ENCODE measurements at places on chromosomes 1 and 21.

GRCh38 chr1:207644852-207645634 lies at the start of gene CR1L:
CR1L (plus strand) TSS chr1:207645133; CDS start chr1:207645234, 101 bp downstream.
- DNase-seq = peak; percentile 68

DNA sequence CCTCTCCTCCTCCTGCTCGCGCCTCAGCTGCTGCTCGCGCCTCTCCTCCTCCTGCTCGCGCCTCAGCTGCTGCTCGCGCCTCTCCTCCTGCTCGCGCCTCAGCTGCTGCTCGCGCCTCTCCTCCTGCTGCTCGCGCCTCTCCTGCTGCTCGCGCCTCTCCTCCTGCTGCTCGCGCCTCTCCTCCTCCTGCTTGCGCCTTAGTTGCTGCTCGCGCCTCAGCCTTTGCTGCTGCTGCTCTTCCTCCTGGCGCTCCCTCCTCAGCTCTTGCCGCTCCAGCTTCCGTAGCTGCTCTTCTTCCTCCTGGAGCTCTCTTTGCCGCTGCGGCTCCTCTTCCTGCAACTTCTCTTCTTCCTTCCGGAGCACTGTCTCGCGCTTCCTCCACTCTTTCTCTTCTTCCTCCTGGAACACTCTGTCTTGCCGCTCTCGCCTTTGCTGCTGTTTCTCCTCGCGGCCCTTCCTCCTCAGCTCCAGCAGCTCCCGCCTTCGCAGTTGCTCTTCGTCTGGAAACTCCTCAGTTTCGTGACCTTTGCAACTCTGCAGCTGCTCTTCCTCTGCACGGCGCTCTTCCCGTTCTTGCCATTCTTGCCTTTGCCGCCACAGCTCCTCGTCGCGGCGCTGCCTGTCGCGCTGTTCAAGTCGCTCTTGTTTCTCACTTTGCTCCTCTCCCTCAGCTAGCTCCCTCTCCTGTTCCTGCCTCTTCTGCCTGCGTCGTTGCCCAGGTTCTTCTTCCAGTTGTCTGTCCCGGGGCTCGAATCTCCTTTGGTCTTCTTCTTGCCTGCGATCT lies 3.0 kb downstream of the TCHH start:
- DNase-seq = peak; percentile 19

DNA sequence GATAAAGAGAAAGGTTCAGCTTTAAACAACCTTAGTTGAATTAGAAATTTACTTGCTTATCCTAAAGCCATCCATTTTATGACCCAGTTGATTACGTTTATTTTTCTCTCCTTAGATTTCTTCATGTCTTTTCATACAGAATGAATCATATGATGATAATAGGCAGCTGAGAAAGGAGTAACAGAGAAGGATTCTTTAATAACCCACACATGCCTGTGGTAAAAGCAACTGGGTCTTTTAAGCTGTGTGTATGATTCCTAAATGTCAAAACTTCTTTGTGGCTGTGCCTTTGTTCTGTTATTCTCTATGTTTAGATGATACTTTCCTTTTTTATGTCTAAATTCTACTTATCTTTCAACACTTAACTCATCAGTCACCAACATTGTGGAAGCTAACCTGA lies 626.5 kb downstream of the NCAM2 start:
- DNase-seq = no peak

DNA sequence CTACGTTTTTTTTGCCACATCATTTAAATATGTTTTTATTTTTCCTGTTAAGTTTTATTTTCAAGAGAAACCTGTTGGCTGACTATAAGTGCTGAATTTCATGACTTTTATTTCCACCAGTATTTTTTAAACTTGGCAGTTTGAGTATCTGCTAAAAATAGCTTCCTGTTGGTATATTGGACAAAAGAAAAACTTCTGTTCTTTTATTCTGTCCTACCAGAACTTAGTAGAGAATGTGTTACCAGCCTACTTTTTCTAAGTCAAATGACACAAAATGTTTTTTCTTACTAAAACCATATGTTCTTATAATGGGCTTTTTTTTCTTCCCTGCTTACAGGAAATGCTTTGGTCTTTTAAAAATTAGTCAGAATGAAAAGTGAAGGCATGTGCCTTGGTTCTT lies 7.6 kb downstream of the DR1 start:
- DNase-seq = peak; percentile 27

DNA sequence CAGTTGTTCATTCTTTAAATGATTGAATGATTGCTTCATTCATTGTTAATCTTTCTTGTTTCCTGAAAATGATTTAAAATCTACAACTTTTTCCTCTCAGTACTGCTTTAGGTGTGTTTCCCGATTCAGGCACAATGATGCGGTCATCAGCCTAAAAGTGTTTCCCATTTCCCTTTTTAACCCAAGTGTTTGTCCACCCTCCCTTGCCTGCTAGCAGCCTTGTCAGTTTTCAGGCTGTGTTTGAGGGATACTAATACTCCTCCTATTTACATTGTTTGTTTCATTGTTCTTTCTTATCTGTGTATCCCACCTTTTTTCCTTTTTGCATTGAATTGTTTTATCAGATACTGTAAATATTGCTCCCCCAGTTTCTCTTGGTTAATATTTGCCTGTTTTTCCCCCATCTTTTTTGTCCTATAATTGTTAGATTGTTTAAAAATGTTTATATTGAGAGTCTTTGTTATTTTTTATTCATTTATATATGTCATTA lies 131.1 kb downstream of the KIAA0319L start:
- no peak for DNase-seq

- DNase-seq = no peak
Observed at GRCh38 chr1:86706018-86706635, 1.8 kb downstream of the SH3GLB1 start.

DNA sequence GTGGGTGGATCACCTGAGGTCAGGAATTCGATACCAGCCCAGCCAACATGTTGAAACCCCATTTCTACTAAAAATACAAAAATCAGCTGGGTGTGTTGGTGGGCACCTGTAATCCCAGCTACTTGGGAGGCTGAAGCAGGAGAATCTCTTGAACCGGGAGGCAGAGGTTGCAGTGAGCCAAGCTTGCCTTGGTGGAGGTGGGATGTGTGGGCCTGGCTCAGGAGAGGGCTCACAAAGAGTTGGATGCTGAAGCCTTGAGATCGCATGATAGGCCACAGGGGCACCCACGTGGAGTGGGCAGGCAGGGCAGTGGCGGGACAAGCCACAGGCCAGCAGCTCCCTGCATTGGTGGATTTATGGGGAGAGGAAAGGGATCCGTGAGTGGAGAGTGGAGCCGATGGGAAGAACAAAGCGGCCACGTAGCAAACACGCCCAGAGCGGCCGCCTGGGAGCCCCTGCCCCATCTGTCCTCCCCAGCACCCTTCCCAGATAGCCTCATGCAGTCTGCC lies 4.4 kb downstream of the THAP3 start:
- DNase-seq = no peak

DNA sequence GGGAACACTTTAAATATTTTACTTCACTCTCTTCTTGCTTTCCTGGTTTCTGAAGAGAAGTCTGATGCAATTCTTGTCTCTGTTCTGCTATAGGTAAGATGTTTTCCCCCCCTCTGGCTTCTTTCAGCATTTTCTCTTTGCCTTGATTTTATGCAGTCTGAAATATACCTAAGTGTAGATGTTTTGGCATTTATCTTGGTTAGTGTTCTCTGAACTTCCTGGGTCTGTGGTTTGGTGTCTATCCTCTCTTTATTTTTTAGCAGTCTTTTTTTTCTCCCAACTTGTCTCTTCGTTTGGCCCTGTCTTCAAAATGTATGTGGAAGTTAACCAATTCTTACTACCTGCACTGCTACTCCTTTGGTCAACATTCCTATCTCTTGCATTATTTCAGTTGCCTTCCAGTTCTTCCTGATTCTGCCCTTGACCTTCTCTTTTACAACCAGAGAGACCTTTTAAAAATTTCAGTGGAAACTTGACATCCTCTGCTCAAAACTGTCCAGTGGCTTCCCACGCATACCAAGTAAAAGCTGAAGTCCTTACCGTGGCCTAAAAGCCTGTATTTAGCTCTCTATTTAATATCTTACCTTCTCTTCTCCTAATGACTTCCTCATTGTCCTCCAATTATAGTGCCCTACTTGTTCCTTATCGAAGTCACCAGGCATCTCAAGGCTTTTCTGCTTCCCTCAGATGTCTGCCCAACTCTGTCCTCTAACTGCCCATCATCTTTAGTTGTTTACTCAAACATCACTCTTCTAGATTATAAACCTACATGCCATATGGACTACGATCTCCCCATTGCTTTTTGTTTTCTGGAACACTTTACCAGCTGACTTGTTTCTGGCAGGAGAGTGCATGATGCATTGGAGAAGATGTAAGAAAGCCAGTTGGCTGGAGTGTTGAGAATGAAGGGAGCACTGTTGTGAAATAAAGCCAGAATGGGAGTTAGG lies 40.9 kb downstream of the RAP1A start:
- no peak for DNase-seq

DNA sequence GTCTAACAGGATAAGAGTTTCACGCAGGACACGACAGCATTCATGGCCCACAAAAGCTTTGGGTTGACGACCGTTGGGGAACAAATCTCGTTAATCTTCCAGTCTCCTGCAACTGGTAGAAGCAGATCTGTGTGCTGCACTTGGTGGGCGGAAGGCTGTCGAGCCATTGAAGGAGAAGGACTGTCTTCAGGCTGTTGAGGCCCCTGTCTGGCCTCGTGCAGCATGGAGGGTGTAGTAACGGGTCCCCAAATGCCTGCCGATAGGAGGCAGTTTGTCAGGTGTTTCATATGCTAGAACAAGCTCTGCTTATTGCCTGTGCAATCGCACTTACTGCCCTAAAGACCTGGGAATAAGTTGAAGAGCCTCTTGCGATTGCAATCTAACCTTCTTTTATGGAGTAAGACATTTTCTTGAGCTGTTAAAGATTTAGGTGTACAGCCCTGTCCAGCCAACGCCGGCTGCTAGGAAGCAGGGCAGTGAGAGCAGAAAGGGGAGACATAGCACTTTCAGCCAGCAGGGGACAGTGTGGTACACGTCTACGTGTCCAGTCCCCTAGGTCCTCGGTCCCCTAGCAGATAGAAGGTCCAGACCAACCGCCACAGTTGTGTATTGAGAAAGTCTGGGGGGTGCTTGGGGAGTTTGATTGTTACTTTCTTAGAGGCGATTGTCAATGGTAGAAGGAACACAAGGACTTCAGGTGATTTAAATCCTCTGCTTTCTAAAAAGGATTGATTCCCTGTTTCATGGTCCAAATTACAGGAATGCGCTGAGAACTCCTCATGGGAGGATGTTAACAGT lies 102.3 kb upstream of the TMPRSS2 start:
- peak; percentile 16 for DNase-seq

DNA sequence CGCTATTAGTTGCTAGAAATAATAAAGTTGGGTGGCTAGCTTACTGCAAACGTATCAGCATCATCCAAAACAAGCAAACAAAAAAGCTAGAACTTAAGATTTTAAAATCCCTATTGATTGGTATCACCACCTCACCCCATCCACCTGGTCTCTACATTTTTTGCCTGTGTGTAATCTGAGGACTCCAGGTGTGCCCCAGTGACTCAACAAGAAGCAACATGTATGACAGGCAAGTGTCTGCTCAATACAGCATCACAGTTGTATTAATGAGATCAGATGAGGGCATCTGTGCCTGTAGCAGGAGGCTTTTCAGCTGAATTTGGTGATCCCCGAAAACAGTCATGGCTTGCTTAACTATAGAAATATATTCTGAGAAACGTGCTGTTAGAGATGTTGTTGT lies 14.6 kb upstream of the PAPPA2 start:
- no peak for DNase-seq

GRCh38 chr1:154860156-154860870 lies 9.8 kb downstream of the KCNN3 start:
- DNase-seq = no peak

GRCh38 chr1:181075766-181076350 lies 12.6 kb upstream of the IER5 start:
- DNase-seq = no peak

- no peak for DNase-seq
Observed at GRCh38 chr21:43031121-43031619, 44.5 kb downstream of the CBS start.

DNA sequence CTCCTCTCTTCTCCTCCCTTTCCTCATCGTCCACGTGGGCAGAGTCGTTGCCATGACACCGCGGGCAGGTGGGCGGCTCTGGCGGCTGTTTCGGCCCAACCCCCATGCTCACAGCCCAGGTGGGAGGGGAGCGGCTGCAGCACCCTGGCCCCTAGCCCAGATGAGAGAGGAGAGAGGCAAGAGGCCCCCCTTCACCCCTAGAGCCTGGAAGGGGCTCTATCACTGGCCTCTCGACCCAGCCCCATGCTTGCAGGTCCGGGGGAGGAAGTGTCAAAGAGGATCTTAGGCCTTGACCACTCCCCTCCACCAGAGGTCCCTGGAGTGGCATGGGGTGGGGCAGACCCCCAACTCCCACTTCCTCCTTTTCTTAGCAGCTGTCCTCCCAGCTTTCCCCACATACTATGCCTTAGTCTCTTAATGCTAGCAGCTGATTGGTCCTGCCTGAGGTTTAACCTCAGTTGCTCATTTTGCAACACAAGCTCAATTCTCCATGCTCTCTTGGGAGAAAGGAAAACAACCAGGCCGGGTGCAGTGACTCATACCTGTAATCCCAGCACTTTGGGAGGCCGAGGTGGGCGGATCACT lies 10.4 kb downstream of the DLGAP3 start:
- DNase-seq = no peak

DNA sequence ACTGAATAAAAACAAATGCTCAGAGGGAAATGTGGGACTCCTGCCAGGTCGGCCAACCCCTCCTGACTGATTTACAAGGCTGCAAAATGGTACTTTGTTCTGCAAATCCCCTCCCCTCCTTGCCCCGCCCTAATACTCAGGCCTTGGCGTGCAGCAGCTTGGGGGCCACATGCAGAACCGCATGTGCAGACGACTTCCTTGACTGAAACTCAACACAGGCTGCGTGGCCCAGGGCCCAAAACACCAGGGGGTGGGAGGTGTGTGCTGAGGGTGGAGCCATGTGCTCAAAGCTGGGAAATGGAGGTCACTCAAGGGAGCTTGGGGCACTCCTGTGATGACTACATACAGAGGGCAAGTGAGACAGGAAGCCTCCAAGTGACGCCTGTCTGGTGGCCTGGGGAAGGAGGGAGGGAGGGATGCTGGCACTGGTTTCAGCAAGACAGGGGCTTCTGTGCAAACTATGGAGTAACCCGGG lies 87.2 kb downstream of the MRPL37 start:
- peak; percentile 74 for DNase-seq

GRCh38 chr1:87151500-87152421 lies 176.9 kb upstream of the LMO4 start:
- DNase-seq = peak; percentile 41

- DNase-seq = peak; percentile 76
Observed at GRCh38 chr1:224644553-224645154, 28.5 kb downstream of the CNIH3 start.

DNA sequence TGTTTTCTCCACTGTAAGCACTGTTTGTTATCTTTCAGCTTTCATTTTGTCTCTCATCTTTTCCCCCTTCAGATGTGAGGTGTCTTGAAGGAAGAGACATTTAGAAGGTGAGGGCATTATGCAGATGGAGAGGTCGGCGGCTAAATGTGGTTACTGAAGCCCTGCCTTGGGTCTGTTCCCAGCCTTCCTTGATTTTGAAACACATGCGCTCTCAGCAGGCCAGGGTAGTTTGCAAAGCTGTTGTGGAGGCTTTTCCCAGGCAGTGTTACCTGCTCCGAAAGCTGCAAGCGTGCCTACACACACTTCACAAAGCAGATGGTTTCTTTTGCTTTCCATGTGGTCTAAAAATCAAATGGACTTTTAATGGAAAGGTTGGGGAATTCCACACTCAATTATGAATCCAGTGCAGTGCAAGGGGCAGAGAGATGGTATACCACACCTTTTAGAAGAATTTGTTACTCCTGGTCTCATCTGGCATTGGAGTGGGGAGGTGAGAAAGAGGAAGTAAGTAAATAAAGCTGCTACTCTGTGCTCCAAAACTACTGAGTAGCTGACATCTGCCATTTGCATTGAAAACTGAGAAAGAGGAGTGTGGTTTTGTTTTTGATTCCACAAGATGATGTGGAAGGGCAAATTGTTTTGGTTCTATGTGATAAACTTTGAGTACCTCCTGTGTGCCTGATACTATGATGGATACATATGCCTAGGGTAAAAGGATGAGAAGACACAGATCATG lies 91.9 kb downstream of the NFIA start:
- no peak for DNase-seq
